ENCODE measurements at places on chromosomes 5 and 9. TPM values are rescaled to one million over a fixed set of nuclear protein-coding genes. Genes with fewer than 3 reads are reported as not detected.

The GCNT4 gene
- 0.27 TPM for total RNA-seq

The LTC4S gene
- total RNA-seq = 0.35 TPM

The SPACA9 gene
- 0.13 TPM for total RNA-seq

The CA9 gene
- not detected for total RNA-seq

The IFNK gene
- not detected for total RNA-seq

The FBN2 gene
- total RNA-seq = not detected

DNA sequence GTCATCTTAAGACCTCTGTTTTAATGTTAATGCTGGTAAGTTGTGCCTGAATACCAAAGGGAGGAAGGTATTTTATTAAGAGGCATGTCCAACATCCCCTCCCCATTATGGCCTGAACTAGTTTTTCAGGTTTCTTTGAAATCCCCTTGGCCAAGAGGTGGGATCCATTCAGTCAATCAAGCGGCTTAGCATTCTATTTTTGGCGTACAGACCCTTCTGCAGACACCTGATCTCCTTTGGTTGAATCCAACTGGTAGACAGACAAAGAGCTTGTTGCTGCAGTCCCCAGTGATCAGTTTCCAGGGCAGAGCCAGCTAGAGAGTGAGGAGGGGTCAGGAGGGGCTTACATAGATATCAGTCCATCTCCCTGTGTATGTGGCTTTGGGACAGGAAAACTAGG is 7.9 kb upstream of the KCNMB1 start:
- H3K36me3 ChIP-seq = no peaks in the 10 kb centered on the region
- H3K27me3 ChIP-seq = no peaks in the 10 kb centered on the region
- no peak overlapping the region for H3K4me3 ChIP-seq
- no peaks in the 10 kb centered on the region for H3K4me1 ChIP-seq
- no peak overlapping the region for H3K27ac ChIP-seq
- no peak for DNase-seq

GRCh38 chr5:129271308-129271707 is 176.8 kb downstream of the ISOC1 start:
- DNase-seq = no peak
- no peak overlapping the region for H3K4me3 ChIP-seq
- H3K27me3 ChIP-seq = no peaks in the 10 kb centered on the region
- H3K36me3 ChIP-seq = no peaks in the 10 kb centered on the region
- H3K27ac ChIP-seq = no peak overlapping the region
- no peaks in the 10 kb centered on the region for H3K4me1 ChIP-seq

- no peak for DNase-seq
- peak overlapping the region; percentile 97 for H3K4me3 ChIP-seq
- no peaks in the 10 kb centered on the region for H3K27me3 ChIP-seq
- H3K27ac ChIP-seq = peak overlapping the region; percentile 85
Measured at GRCh38 chr9:130042406-130042884, 544 bp downstream of the FNBP1 start.

DNA sequence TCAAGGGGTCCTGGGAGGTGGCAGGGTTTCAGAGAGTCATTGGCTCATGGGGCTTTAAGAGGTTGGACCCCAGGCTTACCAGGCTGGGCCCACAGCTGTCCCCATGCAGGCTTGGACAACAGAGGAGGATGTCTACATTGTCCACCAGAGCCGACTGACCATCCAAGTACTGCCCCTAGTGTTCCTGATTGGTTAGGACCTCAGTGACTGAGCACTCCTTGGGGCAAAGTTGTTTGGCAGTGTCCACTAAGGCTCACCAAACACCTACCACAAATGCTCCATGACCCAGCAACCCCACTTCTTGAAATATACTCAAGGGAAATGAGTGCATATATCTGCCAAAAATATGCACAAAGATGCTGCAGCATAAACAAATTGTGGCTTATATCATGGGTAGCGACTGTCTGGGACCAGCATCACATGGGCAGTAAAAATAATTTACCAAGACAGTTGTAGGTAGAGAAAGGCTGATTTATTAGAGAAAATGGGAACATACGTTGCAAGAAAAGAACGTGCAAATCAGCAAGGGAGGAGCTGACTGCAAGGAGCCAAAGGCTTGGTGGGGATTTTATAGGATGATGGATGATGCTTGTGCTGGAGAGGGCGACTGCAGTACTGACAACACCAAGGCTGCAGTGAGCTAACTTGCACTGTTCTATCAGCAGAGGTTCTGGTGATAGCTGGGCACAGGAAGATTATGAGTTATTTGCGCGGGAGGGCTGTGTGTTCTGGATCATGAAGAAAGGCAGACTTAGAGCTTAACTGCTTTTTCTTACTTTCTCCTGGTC is 265.2 kb downstream of the GADD45G start:
- H3K27ac ChIP-seq = no peak overlapping the region
- no peak for DNase-seq
- 0 out of 2 replicates have a peak, but pooled peaks cover 2% of the 10 kb centered on the region for H3K27me3 ChIP-seq
- no peaks in the 10 kb centered on the region for H3K4me1 ChIP-seq

GRCh38 chr9:17394881-17395510 is 183.9 kb upstream of the SH3GL2 start:
- H3K27ac ChIP-seq = no peak overlapping the region
- H3K27me3 ChIP-seq = no peaks in the 10 kb centered on the region
- no peaks in the 10 kb centered on the region for H3K4me1 ChIP-seq
- H3K36me3 ChIP-seq = no peaks in the 10 kb centered on the region

GRCh38 chr9:98750364-98751060 is 41.8 kb upstream of the GABBR2 start:
- no peaks in the 10 kb centered on the region for H3K27me3 ChIP-seq
- no peak for DNase-seq
- H3K27ac ChIP-seq = no peak overlapping the region
- H3K36me3 ChIP-seq = no peaks in the 10 kb centered on the region
- H3K4me1 ChIP-seq = no peaks in the 10 kb centered on the region

GRCh38 chr5:43274435-43275114 is 38.6 kb downstream of the HMGCS1 start:
- 0 out of 2 replicates have a peak, but pooled peaks cover 4% of the 10 kb centered on the region for H3K4me1 ChIP-seq
- no peak for DNase-seq
- no peaks in the 10 kb centered on the region for H3K36me3 ChIP-seq
- H3K27me3 ChIP-seq = 0 out of 3 replicates have a peak, but pooled peaks cover 3% of the 10 kb centered on the region
- H3K4me3 ChIP-seq = no peak overlapping the region

DNA sequence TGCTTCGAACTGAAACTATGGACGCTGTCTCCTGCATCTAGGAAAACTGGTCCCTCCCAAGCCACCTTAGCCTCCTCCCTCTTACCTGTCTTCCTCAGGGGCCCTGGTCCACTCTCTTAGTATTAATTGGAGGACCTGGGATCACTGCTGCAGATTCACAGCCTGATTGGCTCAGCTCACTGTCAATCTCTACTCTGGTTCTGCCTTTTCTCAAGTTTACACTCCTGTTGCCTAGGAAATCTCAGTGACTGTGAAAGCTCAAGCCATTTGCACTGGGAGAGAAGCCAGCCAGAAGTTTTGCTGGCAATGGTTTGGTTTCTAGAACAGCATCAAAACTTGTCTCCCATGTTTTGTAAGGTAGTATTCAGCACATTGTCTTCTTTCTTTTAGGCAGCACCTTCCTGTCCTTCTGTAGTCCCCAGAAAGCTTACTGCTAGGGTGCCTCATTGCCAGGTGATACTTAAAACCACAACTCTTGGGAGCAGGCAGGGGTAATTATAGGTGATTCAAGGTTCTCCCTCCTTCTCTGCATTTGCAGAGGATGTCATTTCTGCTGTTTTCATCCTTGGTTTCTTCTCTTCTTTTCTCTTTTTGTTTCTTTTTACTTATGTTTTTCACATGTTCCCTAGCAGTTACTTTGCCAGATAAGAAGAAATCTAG is at the start of gene CAPSL:
CAPSL (minus strand) TSS at position 55 of the 660 bp plus-strand sequence. CDS start 17,502 bp downstream, outside the sequence.
- no peak for DNase-seq
- no peaks in the 10 kb centered on the region for H3K36me3 ChIP-seq
- no peak within 1 kb of the TSS for H3K27ac ChIP-seq
- no peaks in the 10 kb centered on the region for H3K27me3 ChIP-seq

DNA sequence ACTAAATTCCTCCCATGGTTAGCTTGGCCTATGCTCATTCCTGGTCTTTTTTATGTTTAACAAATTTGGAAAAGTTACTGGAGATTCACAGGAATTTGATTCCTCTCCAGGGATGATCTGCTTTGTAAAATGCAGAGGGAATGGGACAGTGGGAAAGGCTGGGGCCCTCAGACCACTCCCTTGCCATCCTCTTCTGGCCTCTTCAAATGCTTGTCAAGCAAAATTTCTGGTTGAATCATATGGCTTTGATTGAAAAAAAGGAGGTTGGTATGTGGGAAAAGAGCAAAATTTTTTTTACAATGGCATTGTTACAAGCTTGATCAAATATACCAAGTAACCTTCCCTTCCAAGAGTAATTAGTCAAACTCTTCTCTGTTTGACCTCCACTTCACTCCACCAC is 225.1 kb downstream of the PIK3R1 start:
- H3K27ac ChIP-seq = no peak overlapping the region
- H3K4me3 ChIP-seq = no peak overlapping the region
- H3K27me3 ChIP-seq = no peaks in the 10 kb centered on the region

DNA sequence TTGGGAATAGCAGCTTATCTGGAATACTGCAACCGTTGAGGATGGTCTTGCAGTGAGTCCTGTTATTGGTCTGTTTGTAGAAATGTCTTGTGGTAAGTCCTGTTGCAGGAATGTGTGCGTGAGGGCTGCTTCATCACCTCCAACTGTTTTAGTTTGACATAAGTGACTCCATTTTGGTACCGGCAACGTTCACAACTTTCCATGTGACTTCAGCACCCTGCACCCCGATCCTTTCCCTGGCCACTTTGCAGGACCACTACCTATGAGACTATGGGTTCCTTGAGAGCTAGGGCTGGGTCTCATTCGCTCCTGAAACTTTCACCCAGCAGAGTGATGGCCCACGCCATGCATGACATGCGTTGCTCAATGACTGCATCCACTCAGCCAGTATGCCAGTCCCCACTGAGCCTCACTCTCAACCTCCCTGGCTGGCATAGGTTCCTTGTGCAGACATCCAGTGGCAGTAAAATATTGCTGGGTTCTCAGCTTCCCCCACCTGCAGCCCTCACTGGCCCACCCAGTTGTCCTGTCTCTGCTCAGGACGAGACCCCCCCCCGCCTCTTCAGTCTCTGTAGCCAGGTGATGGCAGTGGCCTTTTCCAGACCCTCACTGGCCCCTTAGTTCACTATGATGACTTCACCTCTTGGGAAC is 8.0 kb downstream of the SURF6 start:
- no peak for DNase-seq
- H3K4me3 ChIP-seq = no peak overlapping the region
- no peaks in the 10 kb centered on the region for H3K4me1 ChIP-seq
- peaks cover 9% of the 10 kb centered on the region for H3K36me3 ChIP-seq
- no peaks in the 10 kb centered on the region for H3K27me3 ChIP-seq

GRCh38 chr5:96919754-96920197 is 16.1 kb upstream of the LNPEP start:
- no peaks in the 10 kb centered on the region for H3K36me3 ChIP-seq
- no peak overlapping the region for H3K27ac ChIP-seq
- H3K27me3 ChIP-seq = no peaks in the 10 kb centered on the region
- H3K4me1 ChIP-seq = peaks cover 8% of the 10 kb centered on the region

DNA sequence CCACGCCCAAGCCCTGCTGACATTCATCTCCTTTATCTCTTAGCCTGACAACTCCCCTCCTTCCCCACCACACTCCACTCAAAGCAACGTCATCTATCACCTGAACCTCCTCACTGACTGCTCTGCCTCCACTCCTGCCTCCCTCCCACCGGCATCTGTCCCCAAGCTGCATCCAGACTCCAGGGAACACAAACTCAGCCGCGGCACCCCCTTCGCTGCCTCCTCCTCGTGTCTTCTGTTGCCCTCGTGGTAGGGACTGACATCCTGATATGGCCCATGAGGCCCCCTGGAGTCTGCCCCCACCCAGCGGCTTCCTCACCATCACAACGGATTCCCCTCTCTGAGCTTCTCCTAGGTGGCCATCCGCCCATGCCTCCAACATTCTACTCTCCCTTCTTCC is 101.0 kb upstream of the TAS2R1 start:
- H3K4me1 ChIP-seq = no peaks in the 10 kb centered on the region
- H3K36me3 ChIP-seq = no peaks in the 10 kb centered on the region
- H3K27ac ChIP-seq = no peak overlapping the region
- DNase-seq = no peak
- H3K27me3 ChIP-seq = no peaks in the 10 kb centered on the region

- no peak overlapping the region for H3K4me3 ChIP-seq
- peaks cover 14% of the 10 kb centered on the region for H3K4me1 ChIP-seq
- H3K27me3 ChIP-seq = no peaks in the 10 kb centered on the region
- no peaks in the 10 kb centered on the region for H3K36me3 ChIP-seq
- no peak for DNase-seq
Measured at GRCh38 chr5:157563929-157564716, 11.5 kb downstream of the ADAM19 start.

DNA sequence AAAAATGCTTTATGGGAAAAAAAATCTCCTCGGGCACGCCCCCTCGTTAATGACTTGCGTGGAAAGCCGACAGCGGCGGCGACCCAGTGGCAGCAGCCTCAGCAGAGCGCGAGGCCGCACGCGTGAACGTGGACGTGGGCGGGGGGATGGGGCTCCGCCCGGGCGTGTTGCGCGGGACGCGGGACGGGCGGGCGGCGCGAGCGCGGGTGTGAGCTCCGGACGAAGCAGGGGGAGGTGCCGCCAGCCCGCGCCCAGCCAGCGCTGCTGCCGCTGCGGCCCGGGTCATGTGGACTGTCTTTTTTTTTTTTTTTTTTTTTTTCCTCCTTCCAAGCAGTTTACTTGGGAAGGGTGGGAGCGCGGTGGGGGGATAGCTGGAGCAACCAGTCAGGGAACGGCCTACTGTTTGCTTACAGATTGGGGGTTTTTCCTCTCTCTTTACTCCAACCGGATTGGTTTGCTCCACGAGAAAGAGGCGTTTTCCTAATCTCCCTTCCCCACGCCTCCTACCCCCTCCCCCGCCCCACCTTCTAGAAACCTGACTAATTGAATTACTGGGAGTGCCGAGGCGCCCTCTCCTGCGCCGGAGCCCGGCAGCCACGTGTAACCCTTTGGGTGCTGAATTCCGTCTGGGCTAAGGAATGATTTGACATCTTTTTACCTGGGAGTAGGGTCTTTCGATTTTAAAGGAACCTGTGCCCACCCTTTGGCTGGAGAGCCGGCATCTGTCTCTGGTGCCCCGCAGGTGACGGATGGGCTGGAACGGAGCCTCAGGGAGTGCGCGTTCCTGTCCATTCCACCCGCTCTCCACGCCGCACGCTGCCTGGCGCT is 1.7 kb upstream of the EFNA5 start:
- no peak overlapping the region for H3K27ac ChIP-seq
- peak; percentile 15 for DNase-seq
- peaks cover 15% of the 10 kb centered on the region for H3K4me1 ChIP-seq
- no peaks in the 10 kb centered on the region for H3K36me3 ChIP-seq
- no peaks in the 10 kb centered on the region for H3K27me3 ChIP-seq

DNA sequence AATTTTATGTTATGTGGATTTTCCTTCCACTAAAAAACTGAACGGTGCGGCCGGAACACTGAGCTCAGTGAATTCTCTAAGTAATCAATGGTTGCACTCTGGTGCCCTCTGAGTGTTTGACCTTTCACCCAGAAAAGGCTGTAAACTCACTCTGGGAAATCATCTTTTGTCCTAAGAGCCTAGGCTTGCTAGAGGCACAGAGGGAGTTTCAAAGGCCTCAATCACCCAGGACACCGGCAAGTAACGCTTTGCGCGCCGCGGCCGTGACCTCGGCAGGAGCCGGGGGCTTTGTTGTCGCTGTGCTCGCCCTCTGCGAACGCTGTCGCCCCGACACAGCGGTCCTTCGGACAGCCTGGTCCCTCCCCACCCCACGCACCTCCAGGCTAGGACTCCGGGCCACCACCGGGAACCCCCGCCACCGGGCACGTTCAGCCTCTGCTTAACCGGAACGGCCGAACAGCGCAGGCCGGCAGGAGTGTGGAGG is 703 bp downstream of the ISCA1 start:
- peaks cover 40% of the 10 kb centered on the region for H3K4me1 ChIP-seq
- 0 out of 2 replicates have a peak, but pooled peaks cover 2% of the 10 kb centered on the region for H3K36me3 ChIP-seq
- H3K4me3 ChIP-seq = peak overlapping the region; percentile 93
- H3K27me3 ChIP-seq = no peaks in the 10 kb centered on the region
- peak overlapping the region; percentile 97 for H3K27ac ChIP-seq
- DNase-seq = peak; percentile 72

All from HepG2 (cell line).